ENCODE measurements at places on chromosomes 11 and 22.

DNA sequence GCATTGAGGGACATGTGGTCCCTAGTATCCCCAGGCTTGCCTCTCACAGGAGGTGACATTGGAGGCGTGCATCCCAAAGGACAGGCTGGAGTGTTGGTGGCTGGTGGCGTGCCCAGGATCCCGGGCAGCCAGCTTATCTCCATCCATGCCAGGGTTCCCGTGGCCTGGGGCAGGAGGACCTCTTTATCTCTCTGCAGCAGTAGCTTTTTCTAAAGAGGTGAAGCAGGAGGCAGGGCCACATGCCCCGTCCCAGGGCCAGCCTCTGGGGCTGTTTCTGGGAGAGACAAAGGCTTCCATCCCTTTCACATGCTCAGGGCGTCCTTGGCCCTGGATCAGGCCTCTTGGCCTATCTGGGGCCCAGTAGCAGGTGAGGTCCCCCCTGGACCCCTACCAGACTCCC lies 19.7 kb downstream of the PARVG start:
- no peak for DNase-seq

DNA sequence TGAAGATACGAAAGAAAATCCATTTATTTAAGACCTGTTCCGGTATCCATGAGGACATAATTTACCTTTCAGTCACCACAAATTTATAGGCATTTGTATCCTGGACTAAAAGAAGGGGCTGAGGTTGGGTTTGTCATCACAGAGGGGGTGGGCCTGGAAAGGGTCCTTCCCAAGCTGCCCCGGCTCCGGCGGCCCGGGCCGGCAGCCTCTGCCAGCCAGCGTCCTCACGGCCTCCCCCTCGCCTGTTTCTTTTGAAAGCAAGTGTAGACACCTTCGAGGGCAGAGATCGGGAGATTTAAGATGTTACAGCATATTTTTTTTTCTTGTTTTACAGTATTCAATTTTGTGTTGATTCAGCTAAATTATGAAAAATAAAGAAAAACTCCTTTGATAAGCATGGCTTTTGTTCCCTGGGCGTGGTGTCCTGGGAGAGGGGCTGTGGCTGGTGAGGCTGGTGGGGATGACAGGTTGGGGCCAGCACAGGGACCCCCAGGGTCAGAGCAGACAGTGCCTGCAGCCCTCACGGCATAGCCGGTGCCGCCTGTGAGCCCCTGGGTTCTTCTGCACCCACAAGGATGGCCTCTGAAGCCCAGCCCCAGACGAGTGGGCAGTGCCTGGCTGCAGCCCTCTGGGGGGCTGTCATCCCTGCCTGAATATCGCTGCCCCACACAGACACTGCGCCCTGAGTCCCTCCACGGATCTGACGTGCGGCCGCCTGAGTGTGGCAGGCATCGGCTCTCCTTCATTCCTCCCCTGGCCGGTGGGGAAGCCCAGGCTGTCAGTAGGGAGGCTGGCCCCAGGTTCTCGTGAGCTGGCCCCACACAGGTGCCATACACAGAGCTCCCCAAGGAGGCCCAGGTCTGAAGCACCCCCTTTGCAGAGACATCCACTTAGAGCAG lies 1075.9 kb downstream of the BRD1 start:
- DNase-seq = no peak

GRCh38 chr11:41284354-41284753 lies 175.1 kb downstream of the LRRC4C start:
- no peak for DNase-seq

DNA sequence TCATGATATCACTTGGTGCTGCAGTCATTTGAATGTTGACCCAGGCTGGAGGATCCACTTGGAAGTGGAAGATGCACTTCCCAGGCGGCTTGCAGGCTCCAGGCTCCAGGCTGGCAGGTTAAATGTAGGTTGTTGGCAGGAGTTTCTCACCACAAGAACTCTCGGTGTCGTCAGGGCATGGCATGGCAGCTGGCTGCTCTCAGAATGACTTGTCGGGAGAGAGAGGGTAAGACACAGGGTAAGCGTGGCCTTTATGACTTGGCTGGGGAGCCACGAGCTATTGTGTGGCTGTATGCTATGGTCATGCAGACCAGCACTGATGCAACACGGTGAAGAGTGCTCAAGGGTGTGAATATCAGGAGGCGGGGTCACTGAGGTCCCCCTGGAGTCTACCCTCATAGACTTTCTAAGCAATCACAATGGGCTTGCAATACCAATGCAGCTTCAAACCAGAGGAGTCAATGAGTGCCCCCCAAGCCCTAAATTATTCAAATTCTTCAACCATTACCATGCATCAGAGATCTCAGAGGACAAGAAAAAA lies 1027.7 kb downstream of the OPCML start:
- DNase-seq = no peak

DNA sequence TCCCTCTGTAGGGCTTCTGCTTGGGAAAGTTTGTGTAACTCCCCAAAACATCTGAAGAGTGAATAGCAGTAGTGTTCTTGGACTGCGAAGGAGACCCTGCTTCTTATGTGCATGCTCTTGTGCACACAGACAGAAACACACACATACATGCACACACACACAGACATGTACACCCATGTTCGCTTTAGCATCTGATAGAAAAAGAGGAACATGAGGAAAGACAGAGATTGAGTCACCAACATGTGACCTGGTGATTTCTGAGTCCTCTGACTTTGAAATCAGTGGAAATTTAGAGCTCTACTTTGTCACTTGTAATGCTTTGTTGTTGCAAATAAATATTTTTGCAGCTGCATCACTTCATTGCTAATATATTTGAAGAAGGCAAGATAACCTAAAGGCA lies 23.8 kb downstream of the CD44 start:
- no peak for DNase-seq

- peak; percentile 91 for DNase-seq
Measured at GRCh38 chr11:108008656-108009496, at the start of gene CUL5. Gene CUL5, plus strand, starts transcription at chr11:108008898. Its CDS starts 451 bp downstream, at chr11:108009349.

- no peak for DNase-seq
Measured at GRCh38 chr22:39690881-39691605, 120.5 kb downstream of the CACNA1I start.

GRCh38 chr11:75777461-75778110 lies 9.0 kb downstream of the DGAT2 start:
- DNase-seq = no peak

GRCh38 chr22:44892243-44892642 lies 117.6 kb downstream of the PHF21B start:
- DNase-seq = no peak

GRCh38 chr11:76626266-76626665 lies 44.3 kb downstream of the LRRC32 start:
- DNase-seq = no peak

GRCh38 chr11:109668973-109669634 lies 247.1 kb downstream of the C11orf87 start:
- DNase-seq = no peak

GRCh38 chr22:32336121-32336603 lies 21.5 kb upstream of the RFPL3 start:
- no peak for DNase-seq

DNA sequence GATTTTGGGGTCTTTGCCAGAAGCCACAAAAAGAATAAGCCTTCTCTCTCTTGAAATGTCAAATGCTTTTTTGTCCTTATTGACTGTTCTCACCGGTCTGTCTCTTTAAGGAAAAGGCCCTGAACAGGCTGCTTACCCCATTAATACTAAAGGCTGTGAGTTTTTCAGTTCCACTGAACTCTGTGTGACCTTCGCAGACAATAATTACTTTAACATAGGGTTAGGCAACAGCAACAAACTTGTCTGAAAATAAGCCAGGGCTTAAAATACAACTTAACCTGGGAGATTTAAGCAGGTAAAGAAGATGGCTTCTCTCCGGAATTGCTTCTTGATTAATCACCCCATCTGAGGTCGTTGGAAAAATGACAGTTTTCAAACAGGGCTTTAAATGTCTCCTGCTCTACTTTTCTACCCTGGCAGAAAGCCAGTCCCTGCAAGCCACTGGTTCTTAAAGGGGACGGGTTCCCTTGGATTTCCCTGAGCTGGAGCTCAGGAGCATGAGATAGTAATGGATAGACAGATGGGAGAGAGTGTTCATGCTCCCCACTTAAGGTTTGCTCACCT lies 69.4 kb downstream of the ARL14EP start:
- no peak for DNase-seq

- DNase-seq = peak; percentile 9
Measured at GRCh38 chr11:1228101-1228821, 5.4 kb downstream of the MUC5B start.

- no peak for DNase-seq
Measured at GRCh38 chr11:134533511-134533910, 121.5 kb upstream of the B3GAT1 start.

DNA sequence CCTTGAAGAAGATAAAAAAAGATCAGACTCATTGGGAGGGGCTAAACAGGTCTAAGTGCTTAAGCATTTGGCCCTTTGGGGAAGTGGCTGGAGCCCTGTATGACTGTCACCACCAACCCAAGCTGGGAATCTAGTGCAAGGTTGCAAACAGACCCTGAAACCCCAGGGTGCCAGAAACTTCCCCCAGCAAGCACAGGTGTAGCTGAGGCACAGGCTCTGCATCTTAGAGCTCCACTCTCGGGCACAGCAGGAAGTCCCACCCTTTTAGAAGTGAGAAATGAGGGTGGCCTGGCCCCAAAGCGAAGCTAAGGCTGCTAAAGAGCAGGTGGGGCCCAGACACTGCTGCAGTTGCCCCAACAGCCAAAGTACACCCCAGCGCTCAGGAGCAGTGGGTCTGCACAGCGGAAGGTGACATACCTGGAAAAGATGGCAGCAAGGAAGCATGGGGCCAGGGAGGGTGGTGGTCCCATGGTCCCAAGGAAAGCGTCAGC lies 5.8 kb upstream of the KDM2A start:
- no peak for DNase-seq

Data from left colon (tissue), 2 donors.